ENCODE measurements at places on chromosomes 4 and X. TPM values are rescaled to one million over a fixed set of nuclear protein-coding genes. Genes with fewer than 3 reads are reported as not detected.

OPRPN gene
- not detected for total RNA-seq

- DNase-seq, result no peak
Measured at GRCh38 chrX:56029691-56030090, 202.5 kb upstream of the KLF8 start.

DNA sequence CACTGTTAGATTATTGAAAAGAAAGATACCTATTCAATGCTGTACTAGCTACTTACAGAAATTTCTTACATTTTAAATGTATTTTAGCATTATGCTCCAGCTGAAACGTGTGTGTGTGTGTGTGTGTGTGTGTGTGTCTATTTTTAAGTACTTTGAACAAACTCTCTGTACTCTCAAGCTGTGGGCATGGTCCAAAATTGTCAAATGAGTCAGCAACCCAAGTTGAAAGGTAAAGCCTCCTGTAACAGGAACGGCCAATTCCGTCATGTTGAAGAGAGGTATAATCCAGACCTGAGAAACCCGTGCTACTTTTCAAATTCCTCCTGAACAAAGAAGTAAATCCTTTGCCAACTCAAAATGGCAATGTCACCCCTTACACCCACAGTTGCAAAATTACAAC, 20.5 kb downstream of the MAOB start:
- no peak for DNase-seq

HS3ST1 gene
- 0.21 TPM for total RNA-seq

DNA sequence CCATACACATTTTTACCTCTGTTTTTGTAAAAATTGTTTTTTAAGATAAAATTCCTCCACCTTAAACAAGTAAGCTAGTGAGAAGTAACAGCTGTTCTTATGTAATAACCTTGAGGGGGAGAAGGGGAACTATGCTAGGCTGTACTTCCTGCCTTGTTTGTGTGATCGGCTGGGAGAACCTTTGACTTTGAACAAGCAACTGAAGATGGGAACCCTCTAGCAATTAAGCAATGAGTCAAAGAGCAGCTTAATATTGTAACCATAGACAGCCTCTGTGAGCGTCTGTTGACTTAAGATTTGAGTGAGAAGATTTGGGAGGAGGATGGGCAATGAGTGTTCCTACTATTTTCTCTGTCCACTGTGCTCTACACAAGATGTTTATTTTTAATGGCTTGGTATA, 135.1 kb downstream of the SCLT1 start:
- no peak for DNase-seq

GRCh38 chrX:6708676-6709380, 173.9 kb upstream of the VCX3A start:
- DNase-seq, result no peak

HDAC6 gene
- total RNA-seq, result 97.1 TPM

DNA sequence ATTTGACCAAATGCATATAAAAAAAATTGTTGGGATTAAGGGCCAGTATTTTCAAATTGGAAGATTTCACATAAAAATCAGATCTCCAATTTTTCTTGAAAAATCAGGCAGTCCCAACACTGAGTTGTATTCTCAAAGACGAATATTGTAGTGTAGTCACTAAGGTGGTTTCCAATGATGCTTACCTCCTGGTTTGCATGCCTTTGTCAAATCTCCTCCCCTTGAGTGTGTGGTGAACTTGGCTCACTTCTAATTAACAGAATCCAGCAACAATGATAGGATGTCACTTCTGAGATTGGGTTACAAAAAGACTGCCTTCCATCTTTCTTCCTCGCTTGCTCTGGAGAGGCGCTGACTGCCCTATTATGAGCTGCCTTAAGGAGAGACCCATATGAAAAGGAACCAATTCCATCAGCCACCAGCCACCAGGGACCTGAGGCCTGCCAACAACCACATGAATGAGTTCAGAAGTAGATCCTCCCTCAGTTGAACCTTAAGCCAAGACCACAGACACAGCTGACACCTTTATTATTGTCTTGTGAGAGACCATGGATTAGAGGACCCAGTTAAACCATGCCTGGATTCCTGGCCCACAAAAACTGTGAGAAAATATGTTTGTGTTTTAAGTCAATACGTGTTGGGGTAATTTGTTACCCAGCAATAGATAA, 31.2 kb upstream of the TSPAN5 start:
- DNase-seq, result no peak

DNA sequence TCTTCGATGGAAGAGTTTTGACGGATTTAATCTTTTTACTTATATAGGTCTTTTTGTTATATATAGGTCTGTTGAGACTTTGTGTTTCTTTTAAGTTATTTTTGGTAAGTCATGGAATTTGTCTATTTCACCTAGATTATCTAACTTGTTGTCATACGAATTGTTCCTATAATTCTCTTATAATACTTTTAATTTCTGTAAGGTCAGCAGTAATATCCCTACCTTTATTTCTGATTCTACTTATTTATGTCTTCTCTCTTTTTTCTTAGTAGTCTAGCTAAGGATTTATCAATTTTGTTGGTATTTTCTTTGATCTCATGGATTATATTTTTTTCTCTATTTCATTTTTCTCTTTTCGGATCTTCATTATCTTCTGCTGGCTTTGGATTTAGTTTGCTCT, 11.6 kb downstream of the SAP30 start:
- no peak for DNase-seq

ARHGEF38 gene
- not detected for total RNA-seq

- no peak for DNase-seq
Measured at GRCh38 chrX:41095174-41095573, 9.9 kb downstream of the USP9X start.

DNA sequence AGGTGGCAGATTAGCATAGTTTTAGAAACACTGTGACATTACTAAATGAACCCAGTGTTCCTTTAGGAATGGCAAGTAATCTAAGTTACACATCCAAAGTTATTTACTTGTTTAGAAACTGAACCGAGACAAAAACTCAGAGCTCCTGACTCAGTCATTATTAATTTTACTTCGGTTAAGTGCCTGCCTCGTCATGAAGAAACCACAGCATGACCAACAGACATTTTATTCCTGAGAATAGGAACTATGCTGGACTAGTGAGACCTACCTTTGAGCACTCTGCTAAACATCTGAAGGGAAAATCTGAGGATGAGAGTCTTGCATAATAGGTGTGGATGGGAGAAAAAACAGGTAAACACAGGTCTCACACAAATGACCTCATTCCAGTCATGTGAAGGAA, 2.5 kb downstream of the BEX1 start:
- no peak for DNase-seq

DNA sequence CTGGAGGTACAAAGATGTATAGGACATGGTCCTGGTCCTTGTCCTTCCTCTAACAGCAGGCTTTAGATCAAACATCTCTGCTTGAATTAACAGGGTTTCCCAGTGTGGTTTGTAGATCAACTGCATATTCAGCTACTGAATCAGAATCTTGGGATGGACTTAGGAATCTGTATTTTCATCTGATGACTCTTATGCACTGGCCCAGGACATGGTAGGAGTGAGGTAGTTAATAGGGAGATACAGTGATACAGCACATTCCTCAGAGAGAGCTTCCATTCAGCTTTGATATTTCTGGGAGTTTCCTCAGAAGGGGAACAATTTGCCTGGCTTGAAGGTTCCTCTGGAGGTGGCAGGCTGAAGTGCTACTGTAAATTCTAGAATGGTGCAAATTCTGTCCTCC, 203.1 kb downstream of the LARP7 start:
- DNase-seq, result no peak

DNA sequence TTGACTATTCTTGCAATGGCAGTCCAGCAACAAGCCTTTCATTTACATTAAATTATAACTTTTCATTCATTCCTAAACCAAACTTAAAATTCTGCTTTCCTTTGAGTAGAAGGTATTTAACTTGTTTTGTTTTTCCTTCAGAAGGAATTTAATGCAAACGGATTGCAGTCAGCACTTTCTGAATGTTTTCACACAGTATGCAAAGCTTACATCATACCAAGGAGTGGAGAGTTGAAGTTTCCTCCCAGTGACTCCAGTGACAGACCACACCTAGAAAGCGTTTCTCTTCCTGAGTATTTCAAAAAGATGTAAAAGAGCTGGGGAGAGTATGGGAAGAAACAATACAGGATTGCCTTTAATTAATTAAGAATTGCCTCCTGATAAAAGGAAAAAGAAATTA, 8.1 kb downstream of the EPGN start:
- DNase-seq, result no peak

DNA sequence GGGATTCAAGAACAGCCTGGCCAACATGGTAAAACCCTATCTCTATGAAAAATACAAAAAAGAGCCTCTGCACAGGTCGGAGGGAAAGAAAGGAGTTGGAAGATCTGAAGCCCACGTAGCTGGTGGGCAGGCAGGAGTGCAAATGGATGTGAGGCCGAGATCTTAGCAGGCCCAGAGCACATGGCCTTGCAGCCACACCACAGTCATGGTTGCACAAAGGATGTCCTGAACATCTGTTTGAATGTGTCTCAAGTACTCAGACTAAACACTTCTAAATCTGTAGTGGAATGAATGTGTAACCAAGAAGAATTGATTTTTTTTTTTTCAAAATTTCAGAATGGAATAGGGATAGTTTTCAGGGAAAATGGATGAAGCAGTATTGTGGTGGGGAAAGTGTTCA, 10.8 kb downstream of the CA5B start:
- no peak for DNase-seq

MAGEA1 gene
- not detected for total RNA-seq

DNA sequence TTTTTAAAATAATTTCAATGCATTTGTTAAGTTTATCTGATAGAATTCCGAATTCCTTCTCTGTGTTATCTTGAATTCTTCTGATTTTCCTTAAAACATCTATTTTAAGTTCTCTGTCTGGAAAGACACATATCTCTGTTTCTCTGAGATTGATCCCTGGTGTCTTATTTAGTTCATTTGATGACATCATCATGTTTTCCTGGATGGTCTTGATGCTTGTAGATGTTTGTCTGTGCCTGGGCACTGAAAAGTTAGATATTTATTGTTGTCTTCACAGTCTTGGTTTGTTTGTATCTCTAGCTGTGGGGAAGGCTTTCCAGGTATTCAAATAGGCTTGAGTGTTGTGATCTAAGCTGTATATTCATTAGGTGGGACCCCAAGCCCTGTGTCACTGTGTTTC, 1028.8 kb downstream of the GLUD2 start:
- DNase-seq, result no peak

- no peak for DNase-seq
Measured at GRCh38 chr4:151865312-151865711, 104.5 kb upstream of the GATB start.

- no peak for DNase-seq
Measured at GRCh38 chrX:84453351-84454246, 48.7 kb downstream of the HDX start.

DNA sequence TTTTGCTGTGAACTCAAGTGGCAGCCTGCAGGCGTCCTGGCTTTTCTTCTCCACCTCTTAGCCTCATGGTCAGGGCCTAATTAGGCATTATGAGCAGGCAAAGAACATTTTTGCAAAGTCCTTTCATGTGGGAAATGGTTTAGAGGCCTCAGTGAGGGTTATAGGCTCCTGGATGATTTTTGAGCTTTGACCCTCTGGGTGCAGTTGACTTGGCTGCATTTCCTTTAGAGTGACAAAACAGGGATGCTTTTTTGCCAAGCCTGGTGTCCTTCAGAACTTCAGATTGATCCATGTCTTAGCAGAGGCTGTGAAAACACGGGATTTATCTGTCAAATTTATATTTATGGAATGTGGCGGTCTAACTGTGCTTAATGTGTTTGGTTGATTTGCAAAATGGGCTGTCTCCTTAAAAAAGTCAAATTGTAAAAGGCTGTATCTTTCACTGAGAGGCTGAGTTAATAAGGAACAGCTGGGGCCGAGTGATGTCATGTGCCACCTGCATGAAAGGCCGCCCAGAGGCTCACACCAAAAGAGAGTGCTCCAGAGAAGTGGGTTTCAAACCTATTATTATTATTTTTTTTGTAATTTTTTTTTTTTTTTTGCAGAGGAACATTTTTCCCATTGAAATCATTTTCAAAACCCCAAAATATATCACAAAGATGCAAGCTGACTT, 192.2 kb upstream of the ARX start:
- no peak for DNase-seq

XAGE1A gene
- total RNA-seq, result not detected

DNA sequence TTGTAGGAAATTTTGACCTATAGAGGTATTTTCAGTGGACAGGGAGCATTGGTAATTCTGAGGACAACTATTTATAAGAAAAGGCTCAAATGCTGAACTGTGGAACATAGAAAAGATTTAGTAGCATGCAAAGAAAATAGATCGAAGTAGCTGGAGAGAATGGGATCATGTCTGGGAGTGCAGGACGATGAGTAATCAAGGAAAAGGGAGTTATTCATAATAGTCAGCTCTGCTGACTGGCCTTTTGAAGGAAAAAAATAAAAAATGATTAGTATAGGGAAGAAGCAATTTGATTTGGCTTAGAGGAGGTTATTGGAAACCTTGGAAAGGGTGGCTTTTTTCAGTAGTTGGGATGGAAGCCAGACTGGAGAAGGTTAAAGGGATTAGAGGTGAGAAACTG, 22.9 kb upstream of the ANK2 start:
- DNase-seq, result no peak

DNA sequence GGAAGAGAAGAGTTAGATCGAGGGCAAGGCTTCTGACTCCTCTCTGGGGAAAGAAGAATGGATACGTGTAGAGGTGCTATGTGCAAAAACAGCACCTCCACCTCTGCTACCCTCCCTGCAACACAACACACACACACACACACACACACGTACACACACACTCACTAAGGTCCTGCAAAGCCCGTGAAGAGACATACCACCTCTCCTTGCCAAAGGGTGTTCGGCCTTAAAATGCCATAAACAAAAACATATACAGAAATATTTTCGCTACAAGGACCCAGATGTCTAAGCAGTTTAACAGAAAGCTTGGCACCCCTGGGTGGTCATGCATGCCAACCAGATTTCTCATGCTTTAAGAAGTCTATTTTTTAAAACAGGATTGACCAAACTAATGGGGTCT, 1.5 kb downstream of the TIFA start:
- no peak for DNase-seq
